Naive thymus-derived CD8-positive, alpha-beta T cell (primary cell): ENCODE measurements at places on chromosomes 4 and X.
A peak's percentile ranks its signal among the peaks of the same experiment; 100 is the strongest.

DNA sequence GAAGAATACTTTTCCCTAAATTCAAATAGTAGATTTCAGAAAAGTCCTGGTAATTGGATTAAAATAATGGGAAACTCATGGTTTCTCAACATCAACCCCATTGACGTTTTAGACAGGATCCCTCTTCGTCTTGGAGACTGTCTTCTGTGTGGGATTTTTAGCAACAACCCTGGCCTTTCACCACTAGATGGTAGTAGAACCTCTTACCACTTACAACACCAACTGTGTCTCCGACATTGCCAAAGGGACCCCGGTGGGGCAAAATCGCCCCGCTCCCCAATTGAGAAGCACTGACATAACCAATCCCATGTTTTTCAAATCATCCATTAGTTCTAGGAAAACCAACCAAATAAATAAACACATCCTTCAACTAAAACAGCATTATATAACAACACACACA, 16.9 kb upstream of the ANOS1 start:
- DNase-seq = peak; percentile 15

- DNase-seq = no peak
Measured at GRCh38 chr4:74665346-74665745, 129.0 kb downstream of the BTC start.

DNA sequence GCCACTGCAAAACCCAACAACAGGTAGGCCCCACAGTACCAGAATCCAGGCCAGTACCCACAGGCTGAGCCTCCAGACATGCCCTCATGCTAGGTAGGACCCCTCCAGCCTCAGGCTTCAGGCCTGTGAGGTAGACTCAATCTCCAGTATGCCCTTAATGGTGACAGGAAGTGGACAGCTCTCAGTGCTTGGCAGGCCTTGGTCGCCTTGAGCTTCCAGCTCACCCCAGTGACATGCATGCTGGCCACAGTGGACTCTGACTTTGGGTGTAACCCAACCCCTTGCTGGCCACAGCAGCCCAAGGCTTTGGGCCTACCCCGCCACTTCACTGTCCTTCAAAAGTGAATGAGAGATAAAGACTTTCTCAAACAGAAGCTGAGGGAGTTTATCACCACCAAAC, 324.2 kb downstream of the ANTXR2 start:
- DNase-seq = no peak

DNA sequence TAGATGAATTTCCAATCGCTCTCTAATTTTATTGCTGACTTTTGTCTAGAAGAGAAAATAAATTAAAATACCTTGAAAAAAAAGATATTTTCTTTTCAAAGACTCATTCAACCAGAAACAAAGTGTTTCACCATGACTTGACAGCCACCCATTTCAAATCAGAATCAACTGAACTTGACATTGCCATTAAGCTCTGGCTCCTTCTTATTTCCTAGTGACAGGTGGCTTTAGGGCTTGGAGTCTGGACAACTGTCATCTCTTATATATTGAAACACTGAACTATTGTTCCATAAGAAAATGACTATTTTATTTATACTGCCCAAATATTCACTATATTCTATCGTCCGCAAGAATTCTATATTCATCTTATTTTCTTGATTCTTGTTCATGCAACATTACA, 229.2 kb downstream of the SLC39A8 start:
- no peak for DNase-seq

GRCh38 chr4:183798301-183799253, 106.5 kb upstream of the STOX2 start:
- peak; percentile 1 for DNase-seq

GRCh38 chrX:101973066-101973465, 41.2 kb upstream of the ZMAT1 start:
- DNase-seq = no peak

GRCh38 chr4:20178902-20179576, 72.7 kb upstream of the SLIT2 start:
- no peak for DNase-seq

- no peak for DNase-seq
Measured at GRCh38 chr4:24930151-24930550, 17.3 kb upstream of the CCDC149 start.
